WERI-Rb-1 (cell line): ENCODE measurements at places on chromosomes 3 and 15.

GRCh38 chr3:194298331-194299227 is 52.5 kb downstream of the CPN2 start:
- no peak for DNase-seq

DNA sequence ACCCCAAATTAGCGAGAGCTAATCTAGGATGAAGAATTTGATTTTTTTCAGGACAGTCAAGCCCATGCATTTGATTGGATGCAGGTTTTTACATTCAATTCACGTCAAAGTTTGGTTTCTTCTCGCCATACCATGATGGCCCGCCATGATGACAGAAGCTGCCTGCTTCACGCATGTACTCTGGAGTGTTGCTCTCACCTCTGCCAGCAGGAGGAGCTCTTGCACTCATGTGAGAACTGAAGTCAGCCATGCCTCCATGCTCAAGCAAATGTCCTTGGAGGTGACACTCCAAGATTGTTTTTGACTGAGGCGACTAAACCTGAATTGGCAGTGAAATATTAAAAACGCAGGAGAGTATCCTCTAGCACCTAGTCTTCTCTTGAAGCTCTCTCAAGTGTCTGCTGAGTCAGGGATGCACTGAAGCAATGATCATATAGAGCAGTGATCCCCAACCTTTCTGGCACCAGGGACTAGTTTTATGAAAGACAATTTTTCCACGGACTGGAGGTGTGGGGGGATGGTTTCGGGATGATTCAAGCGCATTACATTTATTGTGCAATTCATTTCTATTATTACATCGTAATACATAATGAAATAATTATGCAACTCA is 120.9 kb downstream of the SAMMSON start:
- DNase-seq: peak; percentile 79

GRCh38 chr3:114178770-114179368 is at the start of gene DRD3:
Gene DRD3 (minus strand): TSS chr3:114179052. CDS start chr3:114171992, 7,060 bp downstream.
- no peak for DNase-seq

GRCh38 chr3:134009345-134010000 is 20.3 kb downstream of the SLCO2A1 start:
- no peak for DNase-seq

- DNase-seq: no peak
Measured at GRCh38 chr3:60801307-60801706, 449.9 kb downstream of the FHIT start.

GRCh38 chr3:123610331-123610730 is 25.5 kb upstream of the HACD2 start:
- no peak for DNase-seq

GRCh38 chr3:106247902-106248684 is 379.3 kb upstream of the CBLB start:
- DNase-seq: no peak

- peak; percentile 72 for DNase-seq
Measured at GRCh38 chr15:73897441-73898261, 24.3 kb downstream of the TBC1D21 start.

- DNase-seq: no peak
Measured at GRCh38 chr3:142029052-142029642, 120.2 kb downstream of the TFDP2 start.

GRCh38 chr3:94167796-94168195 is 104.9 kb downstream of the NSUN3 start:
- peak; percentile 60 for DNase-seq

- DNase-seq: no peak
Measured at GRCh38 chr15:100042558-100042957, 299.2 kb downstream of the ADAMTS17 start.

DNA sequence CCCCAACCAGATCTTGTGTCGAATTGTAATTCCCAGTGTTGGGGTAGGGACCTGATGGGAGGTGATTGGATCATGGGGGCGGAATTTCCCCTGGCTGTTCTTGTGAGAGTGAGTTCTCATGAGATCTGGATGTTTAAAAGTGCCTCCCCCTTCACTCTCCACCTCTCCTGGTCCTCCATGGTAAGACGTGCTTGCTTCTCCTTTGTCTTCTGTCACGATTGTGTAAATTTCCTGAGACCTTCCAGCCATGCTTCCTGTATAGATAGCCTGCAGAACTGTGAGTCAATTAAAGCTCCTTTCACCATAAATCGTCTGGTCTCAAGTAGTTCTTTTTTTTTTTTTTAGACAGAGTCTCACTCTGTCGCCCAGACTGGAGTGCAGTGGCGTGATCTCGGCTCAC is 42.3 kb downstream of the NR1D2 start:
- DNase-seq: no peak

DNA sequence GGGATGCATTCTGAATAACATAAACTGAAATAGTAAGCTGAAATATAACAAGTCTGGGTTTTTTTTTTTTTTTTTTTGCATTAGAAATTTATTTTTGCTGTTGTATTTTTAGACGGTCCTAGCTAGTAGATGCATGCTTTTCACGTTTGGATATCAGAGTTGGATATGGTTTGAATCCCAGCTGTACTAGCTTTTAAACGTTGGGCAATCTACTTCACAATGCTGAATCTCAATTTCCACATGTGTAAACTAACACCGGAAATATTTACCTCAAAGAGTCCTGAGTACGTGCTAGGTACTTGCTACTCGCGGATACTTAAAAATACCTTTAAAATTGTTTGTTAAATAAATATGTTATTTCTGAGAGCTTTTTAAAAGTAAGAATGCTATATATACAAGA is 139.8 kb downstream of the BBX start:
- no peak for DNase-seq

DNA sequence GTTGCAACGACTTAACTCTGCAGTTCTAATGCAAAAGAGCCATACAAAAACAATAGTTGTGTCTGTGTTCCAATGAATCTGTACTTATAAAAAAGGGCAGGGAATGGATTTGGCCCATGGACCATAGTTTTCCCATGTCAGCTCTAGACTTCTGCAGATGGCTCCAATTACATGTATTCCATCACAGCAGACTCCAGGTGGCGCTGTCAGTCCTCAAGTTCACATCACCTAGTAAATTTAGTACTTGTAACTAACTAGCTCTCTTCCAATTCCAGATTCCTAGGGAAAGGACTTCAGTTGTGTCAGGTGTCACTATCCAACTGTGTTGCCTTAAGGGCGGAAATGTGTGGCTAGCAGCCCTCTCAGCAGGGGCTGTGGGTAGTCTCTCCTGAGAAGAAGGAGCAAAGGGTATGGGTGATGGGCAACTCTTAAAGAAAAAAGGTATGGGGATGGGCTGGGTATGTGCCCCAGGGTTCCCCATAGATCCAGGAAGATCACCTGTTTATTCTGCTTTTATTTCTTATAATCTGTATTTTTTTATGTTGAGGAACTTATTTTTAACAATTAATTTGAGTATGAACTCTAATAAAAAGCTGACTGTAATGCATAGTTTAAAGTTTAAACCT is 36.2 kb downstream of the BBS4 start:
- peak; percentile 71 for DNase-seq

DNA sequence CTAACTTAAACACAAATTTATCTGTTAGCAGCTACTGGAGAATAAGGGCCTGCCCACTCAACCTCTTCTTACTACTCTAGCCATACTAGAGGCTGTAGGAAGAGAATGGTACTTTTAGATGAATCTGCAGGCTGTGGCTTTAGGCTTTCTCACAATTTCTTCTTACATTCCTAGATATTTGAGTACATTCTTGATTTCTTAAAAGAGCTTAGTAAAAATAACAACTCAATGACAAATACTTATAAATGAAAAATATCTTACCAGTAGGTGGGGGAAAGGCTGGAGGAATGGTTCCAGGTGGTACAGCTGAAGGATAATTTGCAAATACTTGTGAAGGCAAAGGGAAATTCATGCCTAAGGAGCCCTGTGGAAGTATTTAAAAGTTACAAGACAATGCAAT is 92.9 kb upstream of the GK5 start:
- no peak for DNase-seq

DNA sequence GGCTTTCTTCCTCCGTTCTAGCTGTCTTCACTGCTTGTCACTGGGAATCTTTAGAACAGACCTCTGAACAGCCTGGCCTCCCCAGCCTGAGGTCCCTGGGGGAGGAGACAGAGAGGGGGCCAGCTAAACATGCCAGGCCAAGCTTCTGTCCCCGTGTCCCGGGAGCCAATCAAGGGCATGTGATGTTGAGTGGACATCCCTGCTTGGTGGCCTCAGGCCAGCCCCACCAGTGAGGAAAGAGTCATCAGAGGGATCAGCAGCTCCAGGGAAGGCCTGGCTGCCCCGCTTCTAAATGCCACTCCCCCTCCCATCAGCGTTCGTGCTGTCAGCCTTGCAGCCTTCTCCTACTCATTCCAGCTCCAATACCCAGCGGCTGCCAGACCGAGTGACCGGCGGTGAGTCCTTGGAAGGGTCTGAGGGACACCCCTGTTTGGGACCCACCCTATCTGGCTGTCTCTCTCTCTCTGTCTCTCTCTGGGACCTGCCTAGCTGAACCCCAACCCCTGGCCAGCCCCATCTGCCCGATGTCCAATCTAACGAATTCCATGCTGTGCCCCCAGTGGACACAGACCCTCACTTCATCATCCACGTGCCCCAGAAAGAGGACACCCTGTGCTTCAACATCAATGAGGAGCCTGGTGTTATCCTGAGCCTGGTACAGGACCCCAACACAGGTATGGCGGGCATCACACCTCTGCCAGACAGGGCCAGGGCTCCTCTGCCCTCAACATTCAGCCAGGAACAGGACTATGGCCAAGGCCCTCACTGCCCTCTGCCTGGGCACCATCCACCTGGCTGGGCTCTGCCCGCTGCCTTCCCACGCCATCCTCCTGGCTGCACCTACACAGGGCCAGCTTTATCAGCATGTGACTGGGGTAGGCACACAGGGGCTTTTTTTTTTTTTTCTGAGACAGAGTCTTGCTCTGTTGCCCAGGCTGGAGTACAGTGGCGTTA is 6.6 kb upstream of the ITIH3 start:
- no peak for DNase-seq

DNA sequence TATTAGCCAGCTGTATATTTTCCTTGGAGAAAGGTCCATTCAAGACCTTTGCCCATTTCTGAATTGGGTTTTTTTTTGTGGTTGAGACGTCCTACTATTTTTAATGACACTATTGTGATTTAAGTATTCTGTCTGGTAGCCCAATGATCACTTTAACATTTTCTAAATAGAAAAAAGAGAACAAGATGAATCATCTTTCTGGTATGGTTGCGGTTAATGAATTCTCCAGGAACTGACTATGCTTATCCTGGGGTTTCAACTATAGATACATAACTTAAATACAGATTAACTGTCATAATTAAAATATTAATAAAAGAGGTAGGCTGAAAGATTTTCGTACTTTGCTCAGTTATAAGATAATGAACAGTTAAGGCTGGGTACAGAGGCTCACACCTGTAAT is 51.9 kb downstream of the PBRM1 start:
- no peak for DNase-seq

- DNase-seq: no peak
Measured at GRCh38 chr3:48466386-48467109, 20.0 kb downstream of the ATRIP start.

GRCh38 chr3:177336873-177337450 is 139.7 kb upstream of the TBL1XR1 start:
- DNase-seq: no peak

DNA sequence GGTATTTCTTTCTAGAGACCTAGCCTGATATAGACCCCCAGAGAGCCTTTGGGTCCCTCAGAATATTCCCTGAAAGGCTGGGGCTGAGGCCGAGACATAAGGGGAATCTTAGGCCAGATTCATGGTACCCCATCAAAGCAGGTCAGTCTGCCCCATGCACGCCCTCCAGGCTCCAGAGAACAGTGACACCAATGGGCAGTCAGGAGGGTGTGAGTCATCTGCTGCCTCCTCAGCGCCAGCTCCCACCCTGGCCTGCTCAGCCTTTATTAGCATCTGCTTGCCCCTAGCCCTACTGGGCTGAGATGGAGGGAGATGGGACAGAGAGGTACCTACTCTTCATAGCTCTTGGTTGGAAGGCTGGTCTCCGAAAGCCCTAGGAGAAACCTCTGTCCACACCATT is 14.3 kb upstream of the CAMKV start:
- no peak for DNase-seq

- DNase-seq: no peak
Measured at GRCh38 chr3:16961621-16962205, 77.0 kb downstream of the PLCL2 start.
